ENCODE measurements at places on chromosomes 2 and 18.

DNA sequence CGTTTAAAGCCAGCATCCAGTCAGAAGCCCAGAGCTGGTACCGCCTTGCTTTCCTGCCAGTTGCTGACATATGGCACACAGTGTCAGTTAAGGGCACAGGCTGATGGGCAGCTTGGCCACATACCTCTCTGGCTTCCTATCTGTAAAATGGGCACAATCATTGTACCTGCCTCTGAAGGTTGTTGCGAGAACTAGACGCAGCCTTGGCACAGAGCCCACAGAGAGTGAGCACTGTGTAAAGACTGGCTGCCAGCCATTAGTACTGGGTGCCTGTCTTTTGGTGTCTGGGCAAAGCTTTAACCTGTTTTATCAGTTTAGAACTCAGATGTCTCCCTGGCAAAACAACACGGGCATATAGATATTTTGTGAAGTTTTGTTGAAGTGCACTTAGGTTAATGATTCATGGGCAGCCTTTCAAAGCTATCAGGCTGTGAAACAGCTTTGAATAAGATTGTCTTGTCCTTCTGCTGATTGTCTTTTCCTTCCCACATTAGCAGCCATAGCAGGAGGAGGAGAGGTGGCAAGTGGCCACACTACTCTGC lies 269.5 kb downstream of the NEDD4L start:
- no peak for DNase-seq

DNA sequence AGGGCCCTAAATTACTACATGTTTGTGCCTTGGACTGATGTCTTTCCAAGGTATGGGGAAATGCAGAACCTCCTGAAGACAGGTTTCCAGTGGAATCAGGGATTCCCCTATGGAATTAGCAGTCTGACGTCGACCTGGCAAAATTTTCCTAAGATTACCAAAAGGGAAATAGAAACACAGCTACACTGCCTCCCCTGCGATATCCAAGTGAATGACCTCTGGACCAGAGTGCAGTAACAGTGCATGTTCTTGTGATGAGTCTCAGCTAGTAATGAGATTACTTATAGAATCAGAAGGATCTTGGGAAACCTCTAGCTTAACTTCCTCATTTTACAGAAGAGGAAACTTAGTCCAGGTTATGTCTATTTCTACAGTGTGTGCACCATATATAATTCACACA lies 21.3 kb upstream of the CHST9 start:
- DNase-seq: no peak

GRCh38 chr18:34001376-34001775 lies 223.3 kb downstream of the NOL4 start:
- no peak for DNase-seq

DNA sequence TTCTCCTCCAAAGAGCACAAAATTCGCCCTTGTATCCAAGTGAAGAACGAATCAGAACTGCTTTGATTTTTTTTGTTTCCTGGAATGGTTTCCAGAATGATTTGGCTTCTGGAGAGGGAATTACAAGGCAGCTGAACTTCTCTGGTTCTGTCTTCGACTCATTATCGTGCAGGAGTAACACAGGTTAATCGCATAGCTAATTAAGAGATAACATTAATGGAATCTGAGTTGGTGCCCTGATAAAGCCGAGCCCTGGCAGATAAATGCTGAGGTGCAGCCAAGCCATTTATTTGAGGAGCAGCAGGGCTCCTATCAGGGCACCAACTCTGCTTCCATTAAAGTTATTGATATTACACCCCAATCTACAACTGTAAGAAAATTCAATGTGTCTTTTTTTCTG lies 433.7 kb downstream of the ZNF521 start:
- DNase-seq: no peak

- DNase-seq: no peak
These were observed 766.2 kb upstream of the TMEFF2 start for GRCh38 chr2:192960945-192961344.

DNA sequence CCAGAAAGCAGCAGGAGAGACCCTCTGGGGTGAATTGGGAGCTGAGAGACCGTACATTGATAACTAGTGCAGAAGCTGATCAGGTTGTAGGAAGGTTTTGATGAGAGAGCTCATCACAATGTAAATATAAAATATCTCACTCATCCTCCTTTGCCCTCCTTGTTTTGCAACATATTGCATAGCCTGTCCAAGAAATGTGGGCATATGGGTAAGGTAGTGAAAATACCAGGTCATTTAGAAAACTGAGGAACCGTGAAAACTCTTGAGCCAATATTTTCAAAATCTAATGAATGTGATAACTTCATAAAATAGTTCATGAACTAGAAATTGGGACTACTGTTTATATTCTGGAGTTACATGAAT lies 31.4 kb downstream of the C18orf54 start:
- DNase-seq: no peak

DNA sequence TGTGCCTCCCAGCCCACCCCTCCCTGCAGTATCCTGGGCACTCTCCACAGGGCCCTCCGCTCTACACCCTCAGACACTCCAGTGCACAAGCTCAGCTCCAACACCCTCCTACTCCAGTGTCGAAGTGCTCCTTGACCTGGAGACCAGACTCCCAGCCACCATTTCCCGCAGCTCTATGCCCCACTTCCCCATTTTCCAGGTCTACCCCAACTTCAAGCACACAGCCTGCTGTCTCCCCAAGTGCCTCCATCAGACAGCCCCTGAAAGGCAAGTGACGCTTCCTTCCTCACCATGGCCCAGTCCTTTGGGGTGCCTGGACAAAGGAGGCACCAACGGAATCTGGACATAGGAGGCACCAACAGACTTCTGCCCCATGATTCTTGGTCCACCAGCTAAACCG lies 7.2 kb downstream of the PASK start:
- DNase-seq: no peak

DNA sequence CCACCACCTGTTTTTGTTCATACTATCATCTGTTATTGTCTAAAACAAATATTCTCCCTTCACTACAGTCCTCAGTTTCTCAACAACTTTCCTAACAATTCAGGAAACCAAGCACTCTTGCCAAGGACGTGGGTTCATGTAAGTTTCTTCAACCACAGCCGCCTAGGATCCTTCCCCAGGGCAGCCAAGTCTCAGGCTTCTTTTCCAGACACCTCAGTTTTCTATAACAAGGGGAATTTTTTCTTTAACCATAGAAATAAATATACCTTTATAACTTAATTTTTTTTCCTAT lies 39.4 kb upstream of the AGPS start:
- DNase-seq: no peak

- no peak for DNase-seq
These were observed 113.6 kb upstream of the TTC39C start for GRCh38 chr18:23900994-23901393.

DNA sequence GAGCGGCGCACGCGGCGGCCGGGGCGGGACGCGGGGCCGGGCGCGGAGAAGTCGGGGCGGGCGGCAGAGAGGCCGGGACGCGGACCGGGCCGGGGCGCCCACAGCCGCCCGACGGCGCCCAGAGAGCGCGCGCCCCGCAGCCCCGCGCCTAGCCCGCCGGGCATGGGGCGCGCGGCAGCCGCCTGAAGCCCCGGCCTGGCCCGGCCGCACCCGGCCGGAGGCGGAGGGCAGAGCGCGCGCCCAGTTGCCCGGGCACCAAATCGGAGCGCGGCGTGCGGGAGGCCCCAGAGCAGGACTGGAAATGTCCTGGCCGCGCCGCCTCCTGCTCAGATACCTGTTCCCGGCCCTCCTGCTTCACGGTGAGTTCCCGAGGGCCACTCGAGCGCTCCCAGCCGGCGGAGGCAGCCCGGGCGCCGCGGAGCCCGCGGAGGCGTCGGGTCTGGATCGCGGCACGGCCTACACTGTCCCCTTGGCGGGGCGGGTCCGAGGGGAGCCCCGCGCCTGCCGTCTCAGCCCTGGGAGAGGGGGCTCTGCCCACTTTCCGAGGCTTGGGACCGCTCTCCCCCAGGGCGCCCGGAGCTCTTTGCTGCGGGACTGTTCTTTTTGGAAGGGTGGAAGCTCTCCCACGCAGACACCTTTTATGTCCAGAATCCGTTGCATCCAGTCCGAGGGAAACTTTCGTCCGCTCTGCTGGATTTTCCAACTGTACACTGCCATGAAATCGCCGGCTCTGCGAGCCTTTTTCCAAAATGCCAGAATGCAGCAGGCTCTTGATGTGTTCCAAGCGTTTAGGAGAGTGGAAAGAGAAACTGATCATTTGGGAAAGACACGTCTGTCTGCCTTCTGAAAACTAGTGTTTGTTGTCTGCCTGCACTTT lies 484 bp downstream of the APCDD1 start:
- no peak for DNase-seq

GRCh38 chr18:49581371-49581770 lies 19.5 kb downstream of the LIPG start:
- no peak for DNase-seq

DNA sequence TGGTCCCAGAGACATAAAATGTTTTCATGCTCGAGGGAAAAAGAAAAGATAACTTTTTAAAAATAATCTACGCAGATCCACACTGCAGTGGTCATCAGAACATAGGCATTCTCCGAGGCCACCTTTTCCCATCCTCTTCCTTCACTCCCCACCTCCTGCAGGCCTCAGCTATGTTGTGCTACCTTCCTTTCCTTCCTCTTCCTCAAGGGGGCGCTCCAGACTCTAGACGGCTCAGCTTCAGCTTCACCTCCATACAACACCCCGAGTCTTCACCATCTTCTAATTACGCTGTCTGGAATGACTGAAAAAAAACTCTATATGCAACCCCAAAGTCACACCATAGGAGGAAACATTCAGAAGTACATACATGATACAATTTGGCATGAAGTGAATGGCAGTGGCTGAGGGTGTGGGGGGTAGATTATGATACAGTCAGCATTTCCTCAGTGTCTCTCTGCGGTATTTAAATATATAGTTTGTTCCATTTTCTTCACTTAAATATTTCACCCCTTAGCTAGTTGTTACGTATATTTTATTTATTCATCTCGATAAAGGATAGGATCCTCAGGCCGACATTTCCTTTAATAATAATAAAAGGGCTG lies 583.6 kb downstream of the IRS1 start:
- peak; percentile 52 for DNase-seq

DNA sequence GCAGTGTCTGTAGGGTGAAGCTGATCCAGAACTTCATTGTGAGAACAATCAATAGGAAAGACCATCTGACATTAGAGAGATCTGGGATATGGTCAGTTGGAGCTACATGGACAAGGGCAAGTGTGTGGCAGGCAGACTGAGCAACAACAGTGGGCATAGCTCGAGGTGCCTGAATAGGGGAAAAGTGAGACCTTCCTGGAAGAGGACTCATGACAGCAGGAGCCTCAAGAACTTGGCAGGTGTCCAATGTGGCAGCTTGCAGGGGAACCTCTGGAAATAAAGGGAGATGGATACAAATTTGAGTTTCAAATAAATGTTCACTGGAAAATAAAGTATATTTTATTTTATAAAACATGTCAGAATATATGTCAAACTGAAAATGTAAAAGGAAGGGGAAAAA lies 117.9 kb downstream of the TANC1 start:
- peak; percentile 57 for DNase-seq

GRCh38 chr18:65035701-65036100 lies 715.1 kb upstream of the CDH7 start:
- no peak for DNase-seq

DNA sequence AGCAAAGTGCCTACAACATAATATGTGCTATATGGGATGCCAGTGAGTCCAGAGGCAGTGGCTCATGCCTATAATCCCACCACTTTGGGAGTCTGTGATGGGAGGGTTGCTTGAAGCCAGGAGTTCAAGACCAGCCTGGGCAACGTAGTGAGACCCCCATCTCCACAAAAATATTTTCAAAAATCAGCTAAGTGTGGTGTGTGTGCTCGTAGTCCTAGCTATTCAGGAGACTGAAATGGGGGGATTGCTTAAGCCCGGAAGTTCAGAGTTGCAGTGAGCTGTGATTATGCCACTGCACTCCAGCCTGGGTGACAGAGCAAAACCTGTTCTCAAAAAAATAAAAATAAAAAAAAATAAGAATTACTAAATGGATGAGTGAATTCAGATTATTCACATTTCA lies 23.4 kb downstream of the OTX1 start:
- no peak for DNase-seq

- DNase-seq: no peak
These were observed 104.7 kb upstream of the CD302 start for GRCh38 chr2:159902722-159903121.

DNA sequence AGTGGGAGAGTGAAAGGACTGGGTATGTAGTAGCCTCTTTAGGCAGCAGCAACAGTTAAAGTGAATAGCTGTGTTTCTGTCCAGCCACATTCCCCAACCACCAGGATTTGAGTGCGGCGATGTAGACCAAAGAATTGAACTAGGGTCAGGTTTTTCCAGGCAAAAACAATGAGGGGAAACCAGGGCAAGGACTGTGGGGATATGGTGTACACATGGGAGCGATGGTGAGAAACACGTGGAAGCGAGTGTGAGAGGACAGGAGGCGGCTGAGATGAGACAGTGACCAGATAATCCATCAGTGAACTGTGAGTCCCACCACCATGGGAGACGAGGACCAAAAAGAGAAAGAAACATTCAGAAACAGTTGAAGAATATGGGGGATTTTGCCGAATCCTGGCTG lies 409.5 kb downstream of the TSN start:
- no peak for DNase-seq

DNA sequence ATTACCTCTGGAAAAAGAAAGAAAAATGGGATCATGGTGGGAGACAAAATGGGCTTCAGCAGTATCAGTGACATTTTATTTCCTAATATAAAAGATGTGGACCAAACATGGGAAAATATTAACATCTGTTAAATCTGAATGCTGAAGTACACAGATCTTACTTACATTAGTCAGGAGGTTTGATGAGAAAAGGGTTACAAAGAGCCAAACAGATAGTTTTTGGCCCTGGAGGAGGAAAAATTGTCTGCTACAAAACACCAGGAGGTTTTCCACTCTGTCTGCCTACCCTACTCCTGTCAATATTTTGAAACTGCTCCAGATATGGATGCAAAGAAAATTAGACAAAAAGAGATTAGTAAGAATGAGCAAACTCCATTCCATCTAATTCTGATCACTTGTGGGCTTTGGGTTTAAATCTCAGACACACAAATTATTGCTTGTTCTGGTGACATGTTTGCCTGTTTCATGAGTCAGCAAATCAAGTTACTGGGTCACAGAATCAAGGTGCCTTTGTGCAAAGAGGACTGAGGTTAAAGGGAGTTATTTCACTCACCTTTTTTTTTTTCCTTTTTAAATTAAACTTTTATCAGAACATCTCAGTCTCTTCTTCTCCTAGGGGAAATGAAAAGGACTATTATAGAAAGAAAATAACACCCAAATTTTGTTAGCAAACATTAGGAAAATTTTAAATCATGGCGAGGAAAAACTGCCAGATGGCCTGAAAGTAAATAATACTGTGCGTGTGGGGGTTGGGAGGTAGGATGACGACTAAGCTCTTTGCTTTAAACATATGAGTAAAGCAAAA lies 87.0 kb upstream of the SPATS2L start:
- no peak for DNase-seq

DNA sequence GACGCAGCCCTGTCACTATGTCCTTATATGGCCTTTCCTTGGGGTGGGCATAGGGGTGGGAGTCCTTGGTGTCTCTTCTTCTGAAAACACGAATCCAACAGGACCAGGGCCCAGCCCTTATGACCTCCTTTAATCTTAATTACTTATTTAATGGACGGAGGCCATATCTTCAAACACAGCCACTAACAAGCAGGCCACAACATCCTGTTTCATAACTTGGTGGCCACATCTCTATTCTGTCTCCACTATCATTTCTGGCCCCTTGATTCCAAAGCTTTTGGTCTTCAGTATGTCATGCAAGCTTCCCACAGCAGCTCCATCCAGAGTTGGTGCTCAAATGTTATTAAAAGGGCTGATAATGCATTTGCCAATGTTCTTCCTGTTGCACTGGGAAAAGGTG lies 287.3 kb upstream of the SMIM21 start:
- DNase-seq: no peak

- DNase-seq: no peak
These were observed 5.5 kb downstream of the COL6A3 start for GRCh38 chr2:237408335-237409000.
